Stimulated activated CD8-positive, alpha-beta memory T cell treated with anti-CD3 and anti-CD28 coated beads, Interleukin-7, amount 100 ng/mL, for 1 hour (primary cell): ENCODE measurements at places on chromosomes 7 and 10.

GRCh38 chr10:133475425-133475734 lies 21.6 kb downstream of the SCART1 start:
- no peak for DNase-seq

DNA sequence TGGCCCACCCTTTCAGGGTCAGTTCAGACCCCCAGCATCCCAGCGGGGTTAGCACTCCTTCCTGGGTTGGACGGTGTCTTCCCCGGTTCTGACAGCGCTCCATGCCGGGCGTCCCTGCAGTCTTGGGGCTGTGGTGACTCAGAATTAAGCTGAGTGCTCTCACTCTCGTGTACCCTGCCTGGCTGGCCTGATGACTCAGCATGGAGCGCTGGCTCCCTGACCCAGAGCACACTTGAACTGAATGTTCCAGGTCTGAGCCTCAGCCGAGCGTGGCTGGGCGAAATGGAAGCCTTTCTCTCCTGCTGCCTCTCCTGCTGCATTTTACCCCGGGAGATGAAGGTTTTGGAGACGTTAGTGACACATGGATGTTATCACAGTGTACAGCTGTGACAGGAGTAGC lies 7.1 kb downstream of the BAG3 start:
- no peak for DNase-seq

DNA sequence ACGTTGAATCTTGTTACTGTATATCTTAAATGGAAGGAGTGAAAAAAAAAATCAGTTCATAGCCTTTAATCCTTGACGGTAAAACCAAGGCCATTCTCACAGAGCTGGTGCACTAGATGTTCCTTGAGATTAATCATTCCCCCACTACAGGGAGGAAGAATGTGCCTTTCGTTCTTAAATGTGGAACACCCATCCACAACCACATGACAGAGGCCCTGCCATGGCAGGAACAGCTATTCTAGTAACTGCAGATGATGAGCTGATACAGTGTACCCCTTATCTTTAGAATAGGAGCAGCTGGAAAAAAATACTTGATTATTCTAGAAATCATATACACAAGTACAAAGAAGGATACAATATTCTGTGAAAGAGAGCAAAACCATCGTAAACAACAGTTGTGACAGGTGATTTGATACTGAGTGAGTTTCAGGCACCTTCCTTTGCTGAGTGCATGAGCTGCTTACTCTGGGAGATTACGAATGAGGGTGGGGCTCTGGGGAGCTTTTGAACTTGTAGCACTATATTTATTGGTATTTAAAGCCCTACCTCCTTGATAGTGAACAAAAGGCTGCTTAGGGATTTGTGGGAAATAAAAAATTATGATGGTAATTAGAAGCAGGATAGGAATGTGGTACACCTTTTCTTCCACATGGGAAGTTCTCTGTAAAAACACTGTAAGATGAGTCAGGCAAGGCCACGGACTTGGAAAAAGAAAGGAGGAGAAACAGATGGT lies 244.4 kb upstream of the SLC26A5 start:
- DNase-seq: no peak

DNA sequence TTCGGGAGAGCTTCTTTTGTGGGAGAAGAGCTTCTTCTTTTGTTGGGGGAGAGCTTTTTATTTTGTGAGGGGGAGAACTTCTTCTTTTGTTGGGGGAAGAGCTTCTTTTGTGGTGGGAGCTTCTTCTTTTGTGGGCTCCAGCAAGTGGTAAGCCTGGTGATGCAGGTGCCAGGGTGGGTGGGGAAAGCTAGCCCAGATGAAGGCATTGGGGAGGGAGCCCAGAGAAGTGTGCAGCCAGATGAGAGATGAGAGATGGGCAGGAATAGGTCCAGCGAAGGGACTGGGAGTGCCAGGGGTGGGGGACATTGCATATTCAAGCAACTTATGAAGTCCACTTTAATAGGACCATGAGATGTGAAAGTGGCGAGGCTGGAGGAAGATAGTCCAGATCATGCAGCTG lies 9.7 kb downstream of the ADRA2A start:
- DNase-seq: no peak

DNA sequence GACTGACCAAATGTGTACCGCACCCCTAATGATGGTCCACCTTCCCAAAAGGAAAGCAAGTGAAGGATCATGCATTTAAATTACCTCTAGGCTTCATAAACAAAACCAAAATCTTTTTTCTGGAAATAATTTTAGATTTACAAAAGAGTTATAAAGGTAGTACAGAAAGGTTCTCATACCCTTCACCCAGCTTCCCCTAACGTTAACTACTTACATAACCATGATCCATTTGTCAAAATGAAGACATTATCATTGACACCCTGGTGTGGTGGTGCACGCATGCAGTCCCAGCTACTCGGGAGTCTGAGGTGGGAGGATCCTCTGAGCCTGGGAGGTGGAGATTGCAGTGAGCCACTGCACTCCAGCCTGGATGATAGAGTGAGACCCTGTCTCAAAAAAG lies 75.1 kb upstream of the TCF7L2 start:
- DNase-seq: no peak

DNA sequence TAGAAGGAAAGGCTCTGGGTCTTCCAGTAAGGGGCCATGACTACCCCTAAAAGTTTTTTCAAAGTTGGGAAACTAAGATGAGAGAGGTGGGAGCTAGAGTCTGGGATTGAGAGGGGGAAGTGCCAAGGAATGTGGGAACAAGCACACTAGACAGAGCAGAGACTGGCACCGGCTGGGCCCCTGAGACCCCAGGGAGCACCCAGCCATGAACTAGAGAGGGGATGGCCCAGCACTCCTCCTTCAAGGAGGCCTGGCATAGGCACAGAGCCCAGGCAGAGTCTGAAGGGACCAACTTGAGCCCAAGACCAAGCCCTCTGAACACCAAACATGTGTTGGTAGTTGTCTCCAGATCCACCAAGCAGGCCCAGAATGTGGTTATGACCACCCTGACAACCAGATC lies 119.0 kb downstream of the GRID1 start:
- DNase-seq: no peak

- no peak for DNase-seq
Measured at GRCh38 chr10:4519658-4520402, 306.2 kb upstream of the AKR1E2 start.

- DNase-seq: no peak
Measured at GRCh38 chr7:30556840-30557239, 37.8 kb upstream of the GARS1 start.
